ENCODE measurements at places on chromosomes 4 and X.

GRCh38 chr4:73988061-73988460 lies at the start of gene PPBP:
Gene PPBP, minus strand, starts transcription at chr4:73988190. Its CDS starts 87 bp downstream, at chr4:73988103.
- no peak for DNase-seq

- DNase-seq: no peak
Measured at GRCh38 chr4:105174098-105174497, 27.4 kb downstream of the TET2 start.

DNA sequence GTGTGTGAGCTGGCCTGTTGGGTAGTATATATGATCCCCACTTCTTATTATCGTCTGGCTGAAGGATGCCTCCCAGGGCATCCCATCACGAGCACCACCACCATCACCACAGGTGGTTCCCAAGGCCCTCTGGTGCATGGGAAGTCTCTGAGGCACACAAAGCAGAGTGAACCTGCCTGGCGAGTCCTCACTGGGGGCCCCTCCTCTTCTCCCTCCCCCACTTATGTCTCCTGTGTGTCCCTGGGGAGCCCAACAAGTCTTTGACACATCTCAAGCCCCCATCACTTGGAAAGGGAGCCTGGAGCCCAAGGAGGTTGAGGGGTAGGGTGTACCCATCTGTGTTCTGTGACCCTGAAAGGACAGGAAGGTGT lies 45.5 kb upstream of the NKX1-1 start:
- no peak for DNase-seq

- no peak for DNase-seq
Measured at GRCh38 chr4:186871856-186872255, 148.2 kb upstream of the FAT1 start.

DNA sequence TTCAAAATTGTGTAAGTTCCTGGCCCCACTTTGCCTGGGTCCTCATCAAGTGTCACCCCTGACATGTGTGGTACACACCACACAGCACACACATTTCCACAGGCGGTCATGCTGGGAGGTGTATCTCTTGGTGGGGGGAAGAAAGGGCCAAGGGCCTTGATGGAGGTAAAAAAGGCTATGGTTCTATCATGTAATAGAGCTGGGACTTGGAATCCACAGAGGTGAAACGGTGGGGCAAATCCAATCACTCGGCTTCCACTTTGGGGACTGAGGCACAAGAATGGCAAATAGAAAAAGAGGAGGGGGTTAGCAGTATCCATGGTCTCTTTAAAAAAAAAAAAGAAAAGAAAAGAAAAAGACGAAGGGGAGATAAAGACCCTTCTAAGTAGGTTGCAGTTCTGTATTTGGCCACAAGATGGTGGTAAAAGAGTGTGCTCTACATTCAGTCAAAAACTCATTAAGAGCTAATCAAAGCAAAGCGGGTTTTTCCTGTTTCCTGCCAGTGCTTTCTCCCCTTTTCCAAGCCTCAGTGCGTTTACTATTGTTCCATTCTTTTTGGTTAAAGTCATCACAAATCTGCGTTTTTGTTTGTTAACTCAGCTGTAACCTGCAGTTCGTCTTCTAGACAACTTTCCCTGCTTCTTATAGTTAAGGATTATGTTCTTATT lies 37.0 kb upstream of the ATP6AP2 start:
- no peak for DNase-seq

- no peak for DNase-seq
Measured at GRCh38 chr4:190014771-190015537, 12.1 kb downstream of the FRG2 start.

GRCh38 chr4:69531251-69531650 lies 35.5 kb upstream of the UGT2B4 start:
- no peak for DNase-seq

DNA sequence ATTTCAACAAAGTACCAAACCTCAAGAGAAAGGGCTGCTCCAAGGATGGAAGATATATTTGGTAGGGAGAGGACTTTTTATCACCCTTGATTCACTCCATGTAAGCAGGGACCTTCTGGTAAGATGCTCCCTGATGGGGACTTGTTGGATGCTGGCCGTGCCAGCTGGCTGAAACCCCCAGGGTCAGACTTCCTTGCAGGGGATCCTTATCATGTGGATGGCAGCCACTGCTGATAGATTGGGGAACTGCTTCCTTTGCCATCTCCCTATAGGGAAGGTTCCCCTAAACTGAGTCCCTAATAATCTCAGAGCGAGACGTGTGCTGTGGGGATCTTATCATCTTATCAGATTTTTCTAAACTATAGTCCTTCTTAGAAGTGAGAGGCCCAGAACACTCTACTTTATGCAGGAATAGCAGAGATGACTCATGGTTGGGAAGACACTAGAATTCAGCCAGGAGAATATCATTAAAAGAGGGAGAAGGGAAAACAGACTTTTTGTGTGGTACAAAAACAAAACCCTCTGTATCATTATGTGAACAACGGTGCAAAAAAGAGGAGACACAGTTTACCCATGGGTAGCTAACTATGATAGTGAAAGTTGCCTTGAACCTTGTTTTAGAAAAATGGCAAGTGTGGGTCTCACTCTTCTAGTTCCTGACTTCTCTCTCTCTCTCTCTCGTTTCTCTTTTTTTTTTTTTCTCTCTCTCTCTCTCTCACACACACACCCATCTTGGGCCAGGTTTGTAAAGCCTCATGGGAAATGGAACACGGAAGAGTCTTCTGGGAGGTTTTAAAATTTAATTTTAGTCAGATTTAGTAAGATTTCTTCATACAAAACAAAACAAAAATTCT lies 16.1 kb downstream of the RHOH start:
- DNase-seq: no peak

DNA sequence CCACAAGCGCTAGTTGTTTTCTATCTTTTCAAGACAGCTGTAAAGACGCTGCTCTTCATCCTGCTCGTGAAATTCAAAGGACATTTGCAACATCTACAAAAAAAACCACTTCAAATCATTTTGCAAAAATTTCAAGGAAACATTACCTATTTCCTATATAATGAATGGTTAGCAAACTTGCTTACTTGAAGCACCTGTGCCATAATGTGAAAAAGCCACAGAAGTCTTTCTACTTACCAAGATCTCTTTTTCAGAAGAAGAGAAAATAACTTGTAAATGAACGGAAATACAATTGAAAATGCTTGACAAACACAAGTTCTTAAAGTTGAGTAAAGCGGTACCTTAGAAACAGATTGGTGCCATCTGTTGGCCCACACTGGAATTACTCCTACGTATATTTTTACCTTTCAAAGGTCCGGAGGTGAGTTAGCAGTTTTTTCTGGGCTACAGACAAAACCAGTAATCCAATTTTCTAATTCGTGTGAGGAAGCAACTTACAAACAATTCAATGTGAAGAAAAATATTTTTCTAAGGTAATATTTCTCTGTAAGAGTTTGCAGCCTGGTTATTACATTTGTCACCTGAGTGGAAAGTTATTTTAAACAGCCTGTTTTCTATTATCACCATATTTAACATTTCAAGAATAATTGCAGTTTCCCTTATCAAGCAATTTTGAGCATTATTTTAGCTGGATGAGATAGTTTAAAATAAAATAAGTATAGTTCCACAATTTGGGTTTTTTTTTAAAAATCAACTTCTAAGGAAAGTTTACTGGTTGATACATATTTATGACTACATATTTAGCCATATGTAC lies at the start of gene TLR6:
TLR6 (minus strand) TSS at position 294 of the 814 bp plus-strand sequence. CDS start 27,344 bp downstream, outside the sequence.
- peak; percentile 52 for DNase-seq

- DNase-seq: no peak
Measured at GRCh38 chr4:57866468-57867171, 756.4 kb upstream of the IGFBP7 start.

DNA sequence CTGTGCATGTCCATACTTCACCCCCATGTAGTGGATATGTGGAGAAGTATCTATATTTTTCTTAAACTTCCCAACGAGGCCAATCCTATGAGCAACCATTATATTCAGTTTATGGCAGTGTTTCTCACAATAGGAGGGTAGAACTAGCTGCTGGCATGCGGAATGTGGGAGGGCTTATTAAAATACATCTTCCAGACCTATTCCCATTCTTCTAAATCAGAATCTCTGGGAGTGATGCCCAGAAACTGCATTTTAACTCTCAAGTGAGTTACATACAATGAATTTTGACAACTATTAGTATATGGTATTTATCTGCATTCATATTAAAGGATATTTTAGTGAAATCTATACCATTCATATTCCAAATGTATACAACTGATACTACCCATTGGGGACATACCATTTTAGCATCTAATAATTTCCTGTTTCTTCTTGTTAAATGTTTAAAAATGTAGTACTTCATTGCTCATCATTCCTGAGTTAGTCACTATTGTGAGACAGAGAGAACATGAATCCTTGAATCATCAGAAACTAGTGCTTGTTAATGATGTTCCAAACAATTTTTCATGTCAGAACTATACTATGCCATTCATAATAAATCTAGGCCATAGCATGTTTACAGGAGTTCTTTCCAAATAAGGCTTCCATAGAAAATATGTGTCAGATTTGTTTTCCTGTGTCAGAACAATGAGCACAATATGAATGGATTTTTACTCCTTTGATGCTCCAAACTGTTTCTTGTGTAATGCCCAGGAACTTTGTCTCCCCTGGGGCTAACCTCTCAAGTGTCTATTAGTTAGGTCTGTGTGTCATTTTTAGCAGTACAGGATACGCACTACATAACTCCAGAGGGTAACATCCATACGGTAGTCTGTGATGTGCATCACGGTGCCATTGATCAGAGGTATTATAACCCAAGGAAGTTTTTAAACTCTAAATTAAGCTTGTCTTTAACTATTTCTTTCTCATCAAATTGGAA lies 198.8 kb upstream of the BMP3 start:
- no peak for DNase-seq

- DNase-seq: no peak
Measured at GRCh38 chr4:160235285-160235684, 1132.4 kb downstream of the RAPGEF2 start.

DNA sequence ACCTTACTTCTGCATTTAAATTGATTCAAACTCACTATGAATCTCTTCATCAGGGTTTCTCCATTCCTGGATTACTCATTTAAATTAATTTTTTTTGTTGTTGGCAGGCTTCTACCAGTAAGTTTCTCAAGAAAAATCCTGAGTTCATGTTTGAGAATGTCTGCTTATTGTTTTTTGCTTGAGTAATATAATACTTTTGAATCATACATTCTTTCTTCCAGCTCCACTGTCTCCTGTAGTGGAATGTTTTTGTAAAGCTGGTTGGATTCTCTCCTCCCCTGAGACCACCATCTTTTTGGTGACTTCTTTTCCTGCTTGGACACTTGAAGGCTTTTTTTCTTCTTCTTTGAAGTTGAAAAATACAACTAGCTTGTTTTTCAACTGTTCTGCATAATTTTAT lies 4.3 kb upstream of the MID1IP1 start:
- DNase-seq: no peak

DNA sequence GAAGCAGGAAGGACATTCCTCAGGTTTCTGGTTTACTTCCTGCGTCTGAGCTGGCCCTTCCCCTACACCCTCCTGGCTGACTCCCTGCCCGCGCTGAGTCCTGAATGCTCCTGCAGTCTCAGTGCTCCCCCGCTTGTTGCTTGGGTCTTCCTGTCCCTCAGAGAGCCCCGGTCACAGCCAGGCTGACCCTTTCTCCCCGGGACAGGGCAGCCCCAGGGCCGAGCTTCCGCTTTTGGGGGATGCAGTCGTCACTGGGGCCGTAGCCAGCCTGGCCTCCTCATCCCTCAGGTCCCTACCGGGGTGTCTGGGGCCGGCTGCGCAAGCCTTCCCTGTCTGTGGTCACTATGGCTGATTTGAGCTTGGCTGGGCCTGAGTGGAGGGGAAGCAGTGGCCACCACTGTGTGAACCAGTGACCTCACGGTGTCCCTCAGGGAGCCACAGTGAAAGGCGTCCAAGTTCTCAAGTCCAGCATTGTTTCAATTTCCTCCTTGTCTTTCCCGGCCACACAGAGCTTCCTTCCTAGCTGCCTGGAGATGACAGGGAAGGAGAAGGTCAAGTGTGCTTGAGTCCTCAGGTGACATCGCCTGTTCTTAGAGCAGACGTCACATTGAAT lies 34.1 kb upstream of the ASMTL start:
- DNase-seq: no peak

GRCh38 chr4:26131711-26132110 lies 189.1 kb upstream of the RBPJ start:
- DNase-seq: no peak

DNA sequence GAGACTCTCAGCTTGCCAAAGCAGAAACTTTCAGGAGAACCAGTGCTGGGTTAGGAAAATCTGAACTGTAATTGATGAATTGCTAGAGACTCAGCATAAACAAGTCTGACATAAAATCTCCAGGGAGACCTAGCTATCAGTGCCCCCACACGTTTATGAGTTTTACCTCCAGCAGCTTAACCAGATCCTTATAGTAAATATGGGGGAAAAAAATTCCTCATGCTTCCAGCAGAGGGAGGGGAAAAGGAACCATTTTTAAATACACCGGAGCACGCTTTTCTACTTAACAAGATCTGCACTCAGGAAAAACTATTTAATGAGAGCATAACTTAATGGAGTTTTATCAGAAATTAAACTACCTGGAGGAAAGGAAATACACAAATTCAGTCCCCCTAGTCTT lies 1040.7 kb upstream of the INTU start:
- no peak for DNase-seq

DNA sequence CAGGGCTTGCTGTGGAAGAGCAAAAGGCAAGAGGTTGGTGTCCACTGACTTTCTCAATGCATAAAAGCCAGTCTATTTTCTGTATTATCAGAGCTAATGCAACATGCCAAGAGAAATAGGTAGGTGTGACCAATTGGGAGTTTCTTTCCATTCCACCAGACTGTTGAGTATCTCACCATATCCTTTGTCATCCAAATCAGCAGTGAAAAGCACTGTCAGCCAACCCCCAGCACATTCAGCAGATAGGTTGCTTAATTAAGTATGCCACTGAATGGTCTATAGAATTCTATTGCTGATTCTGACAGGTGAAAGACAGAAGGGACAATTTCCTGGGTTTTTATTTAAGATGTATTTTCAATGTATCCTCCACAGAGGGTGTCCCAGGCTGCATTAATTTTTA lies 139.8 kb downstream of the HS6ST2 start:
- no peak for DNase-seq

DNA sequence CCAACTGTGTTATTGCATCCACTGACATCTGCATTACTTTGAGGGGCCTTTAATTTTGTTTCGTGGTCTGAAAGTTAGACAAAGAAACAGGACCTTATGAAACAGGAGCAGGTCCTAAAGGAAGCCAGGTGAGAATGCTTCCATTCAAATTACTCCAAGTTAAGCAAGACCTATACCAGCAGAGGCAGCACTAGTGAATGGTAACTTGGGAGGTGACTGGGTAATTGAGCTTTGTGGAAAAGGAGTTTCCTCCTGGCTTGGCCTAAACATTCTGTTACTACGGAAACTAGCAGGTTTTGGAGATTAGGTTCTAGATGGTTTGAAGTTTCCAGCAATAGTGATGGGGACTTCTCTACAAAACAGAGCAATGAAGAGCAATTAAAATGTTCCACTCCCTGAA lies 173.5 kb downstream of the NKX6-1 start:
- DNase-seq: no peak

- no peak for DNase-seq
Measured at GRCh38 chrX:41516456-41516855, 69.3 kb downstream of the NYX start.

GRCh38 chr4:184064877-184065276 lies 152.8 kb downstream of the ENPP6 start:
- no peak for DNase-seq

- no peak for DNase-seq
Measured at GRCh38 chrX:111445485-111445884, 33.5 kb upstream of the DCX start.

Measured in stimulated activated CD4-positive, alpha-beta T cell treated with anti-CD3 and anti-CD28 coated beads, Interleukin-12 subunit alpha, Interleukin-12 subunit beta, amount 100 ng/mL, for 4 hours (primary cell).